ENCODE measurements at places on chromosomes 12 and 14.
A peak's percentile ranks its signal among the peaks of the same experiment; 100 is the strongest.

- DNase-seq = no peak
These were observed 2.5 kb upstream of the SERPINA10 start for GRCh38 chr14:94295360-94296180.

DNA sequence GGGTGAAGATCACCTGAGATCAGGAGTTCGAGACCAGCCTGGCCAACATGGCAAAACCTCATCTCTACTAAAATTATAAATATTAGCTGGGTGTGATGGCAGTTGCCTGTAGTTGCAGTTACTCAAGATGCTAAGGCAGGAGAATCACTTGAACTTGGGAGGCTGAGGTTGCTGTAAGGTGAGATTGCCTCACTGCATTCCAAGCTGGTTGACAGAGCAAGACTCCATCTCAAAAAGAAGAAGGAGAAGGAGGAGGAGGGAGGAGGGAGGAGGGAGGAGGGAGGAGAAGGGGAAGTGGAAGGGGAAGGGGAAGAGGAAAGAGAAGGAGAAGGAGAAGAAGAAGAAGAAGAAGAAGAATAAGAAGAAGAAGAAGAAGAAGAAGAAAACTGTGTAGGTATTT, 17.0 kb downstream of the RNASE10 start:
- DNase-seq = no peak

- DNase-seq = no peak
These were observed 11.9 kb downstream of the SLC25A29 start for GRCh38 chr14:100294213-100294962.

DNA sequence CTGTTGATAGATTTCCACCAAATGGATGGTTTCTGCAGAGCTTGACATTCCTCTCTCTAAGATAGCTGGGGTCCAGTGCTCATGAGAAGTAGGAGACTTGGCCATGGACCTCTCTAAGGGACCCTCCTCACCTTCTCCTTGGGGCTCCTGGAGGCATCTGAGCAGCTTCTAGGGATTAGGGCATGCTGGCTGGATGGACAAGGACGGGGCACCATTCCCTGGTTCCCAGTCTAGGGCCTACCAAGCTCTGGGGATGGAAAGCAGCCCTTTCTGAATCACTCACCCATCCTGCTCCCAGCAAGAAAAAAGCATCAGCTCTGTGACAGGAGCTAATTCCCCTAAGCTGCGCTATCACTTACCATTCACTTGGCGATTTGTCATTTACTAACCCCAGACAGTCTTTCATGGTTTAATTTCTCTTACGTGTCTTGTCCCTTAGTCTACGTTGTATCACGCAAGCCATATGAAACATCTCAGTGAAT, 39.5 kb downstream of the VWF start:
- no peak for DNase-seq

DNA sequence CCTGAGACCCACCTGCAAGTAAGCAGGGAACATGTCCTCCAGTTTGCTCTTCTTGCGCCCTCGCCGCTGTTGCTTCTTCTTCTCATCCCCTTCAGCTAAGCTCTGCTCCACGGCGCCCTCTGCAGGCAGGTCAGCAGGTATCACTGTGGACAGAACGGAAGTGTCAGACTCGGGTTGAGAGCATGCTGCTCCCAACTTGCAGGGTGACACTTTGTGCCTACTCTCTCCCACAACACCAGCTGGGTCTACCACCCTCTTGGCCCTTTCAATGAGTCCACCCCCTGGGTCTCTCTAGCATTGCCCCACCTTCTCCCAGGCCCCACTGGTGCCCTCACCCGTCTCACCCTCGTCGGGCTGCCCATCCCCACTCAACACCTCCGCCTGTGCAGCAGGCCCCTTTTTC, 16.7 kb downstream of the KMT2D start:
- no peak for DNase-seq

DNA sequence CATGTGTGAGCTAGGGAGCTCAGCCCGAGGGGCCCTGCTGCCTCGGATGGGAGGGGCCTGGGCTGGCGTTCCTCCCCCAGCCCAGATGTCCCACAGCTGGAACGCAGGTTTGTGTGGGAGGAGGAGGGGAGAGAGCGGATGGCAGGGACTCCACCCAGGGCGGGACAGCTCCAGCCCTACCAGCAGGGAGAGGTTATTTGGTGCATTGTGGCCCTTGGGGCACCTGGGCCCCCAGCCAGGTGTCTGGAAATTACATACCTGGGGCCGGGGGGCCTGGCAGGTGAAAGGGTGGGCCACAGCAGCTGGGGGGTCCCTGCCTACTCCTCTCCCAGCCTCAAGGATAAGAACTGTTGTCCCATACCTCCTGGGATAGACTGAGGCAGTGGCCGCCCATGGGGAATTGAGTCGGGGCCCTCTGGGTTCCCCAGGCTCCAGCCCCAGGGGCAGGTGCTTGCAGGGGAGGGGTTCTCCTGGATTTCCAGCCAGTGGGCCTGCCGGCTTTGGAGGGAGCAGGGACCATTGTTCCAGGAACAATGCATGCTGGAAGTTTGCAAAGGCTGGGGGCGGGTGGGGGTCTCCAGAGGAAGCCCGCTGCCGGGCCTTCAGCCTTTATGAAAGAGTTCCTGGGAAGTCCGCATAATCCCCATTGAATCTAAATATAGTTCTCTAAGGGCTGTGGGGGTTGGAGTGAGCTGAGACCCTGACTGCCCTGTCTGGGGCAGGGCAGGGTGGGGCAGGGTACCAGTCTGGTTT, 1.2 kb downstream of the KIF26A start:
- DNase-seq = no peak

DNA sequence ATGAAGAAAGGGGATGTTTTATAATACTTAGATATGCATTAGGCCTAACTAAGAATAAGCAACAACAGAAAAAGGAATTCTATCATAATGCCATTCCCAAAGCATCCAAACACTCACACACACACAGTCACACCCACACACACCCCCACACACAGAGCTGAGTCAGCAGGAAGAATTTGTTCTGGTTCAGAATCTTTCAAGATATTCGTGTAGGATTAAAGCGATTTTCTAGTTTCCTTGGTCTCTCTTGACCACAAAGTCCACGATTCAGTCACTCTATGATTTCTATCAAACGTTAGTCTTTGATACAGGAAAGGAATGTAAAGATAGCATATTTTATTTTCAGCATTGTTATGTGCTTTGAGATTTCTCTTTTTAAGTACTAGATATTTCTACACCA, 382.6 kb upstream of the DCN start:
- no peak for DNase-seq

GRCh38 chr14:100723830-100724437, 2.8 kb upstream of the DLK1 start:
- DNase-seq = no peak

- no peak for DNase-seq
These were observed 1.2 kb downstream of the SOCS2 start for GRCh38 chr12:93573552-93574223.

GRCh38 chr14:80213602-80214001, 2.3 kb upstream of the DIO2 start:
- DNase-seq = peak; percentile 60

DNA sequence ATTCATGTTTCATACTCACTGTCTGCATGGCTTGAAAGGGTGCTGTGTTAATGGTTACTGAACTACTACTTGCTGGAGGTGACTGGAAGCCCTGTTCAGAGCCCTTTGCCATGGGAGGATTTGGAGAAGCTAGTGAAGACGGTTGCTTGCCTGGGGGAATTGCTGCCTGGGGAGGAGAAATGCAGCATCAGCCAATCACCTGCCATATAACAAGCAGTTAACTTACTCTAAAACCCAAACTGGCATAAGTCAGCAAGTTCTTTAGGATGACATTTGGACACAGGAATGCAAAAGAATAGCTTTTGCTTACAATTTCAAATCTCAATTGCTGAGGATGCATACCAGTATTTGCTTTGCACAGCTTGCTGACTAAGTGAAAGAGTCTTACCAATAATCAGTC, 23.4 kb upstream of the IPO8 start:
- peak; percentile 52 for DNase-seq

GRCh38 chr12:125492354-125493270, 427.4 kb downstream of the AACS start:
- no peak for DNase-seq

GRCh38 chr12:104956870-104957718, 996 bp downstream of the SLC41A2 start:
- DNase-seq = no peak

DNA sequence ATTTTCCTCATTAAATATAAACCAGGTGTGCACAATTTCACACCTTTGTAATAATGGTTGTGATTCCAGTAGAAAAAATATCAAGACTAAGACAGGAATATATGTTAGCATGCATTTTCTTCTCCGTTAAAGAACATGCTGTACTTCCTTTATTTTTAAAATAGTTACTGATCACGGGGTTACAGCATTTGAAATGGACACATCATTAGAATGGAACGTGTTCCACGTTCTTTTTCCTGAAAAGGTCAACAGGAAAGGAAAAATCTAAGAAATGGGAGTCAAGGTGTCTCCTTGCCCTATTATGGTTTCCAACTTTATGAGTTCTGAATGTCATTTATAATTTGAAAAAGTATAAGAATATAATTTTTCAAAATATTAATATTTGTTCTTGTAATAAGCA, 1325.7 kb downstream of the SLC16A7 start:
- no peak for DNase-seq

DNA sequence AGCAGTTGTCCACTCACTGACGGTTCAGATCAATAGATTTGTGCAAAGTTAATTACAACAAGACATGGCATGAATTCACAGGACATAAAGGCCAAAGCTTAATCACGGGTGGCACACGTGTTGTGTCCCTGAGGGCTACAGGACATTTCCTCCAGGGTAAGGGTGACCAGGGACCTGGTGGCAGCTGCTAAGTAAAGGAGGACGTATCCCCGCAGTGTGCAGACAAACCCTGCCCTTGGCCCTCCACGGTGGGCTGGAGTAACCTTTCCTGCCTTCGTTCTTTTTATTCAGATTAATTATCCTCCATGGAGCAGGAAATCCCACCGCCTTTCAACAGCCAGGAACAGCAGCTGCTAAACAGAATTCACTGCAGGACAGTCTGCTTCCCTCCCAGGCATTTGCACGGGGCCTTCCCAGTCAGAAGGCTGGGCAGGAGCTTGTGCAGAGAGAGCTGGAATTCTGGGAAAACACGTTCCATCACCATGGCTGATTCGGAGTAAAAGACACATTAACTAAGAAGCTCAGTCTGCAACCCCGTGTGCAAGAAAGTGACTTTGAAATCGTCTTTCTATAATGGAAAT, 289.9 kb upstream of the SFSWAP start:
- no peak for DNase-seq

- no peak for DNase-seq
These were observed 82.6 kb upstream of the SLC38A4 start for GRCh38 chr12:46908236-46908935.

- no peak for DNase-seq
These were observed 20.2 kb downstream of the CCDC38 start for GRCh38 chr12:95922231-95922630.

DNA sequence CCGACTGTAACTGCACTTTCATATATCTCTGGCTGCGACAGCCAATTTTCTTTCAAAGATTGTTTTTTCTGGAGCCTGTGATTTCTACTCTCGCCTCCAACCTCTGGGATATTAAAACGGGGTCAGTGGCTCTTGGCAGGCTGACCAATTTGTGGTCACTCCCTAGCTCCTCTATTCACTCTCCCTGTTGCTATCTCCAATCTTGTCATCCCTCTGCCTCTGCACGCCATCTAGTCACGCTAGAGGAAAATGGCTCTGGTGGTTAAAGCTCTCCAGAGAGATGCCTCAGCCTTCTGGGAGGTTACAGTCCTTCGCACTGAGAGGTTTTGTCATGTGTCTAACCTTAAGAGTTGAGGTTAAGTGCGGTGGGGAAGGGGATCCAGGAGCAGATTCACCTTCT, 59.8 kb upstream of the CISTR start:
- no peak for DNase-seq

DNA sequence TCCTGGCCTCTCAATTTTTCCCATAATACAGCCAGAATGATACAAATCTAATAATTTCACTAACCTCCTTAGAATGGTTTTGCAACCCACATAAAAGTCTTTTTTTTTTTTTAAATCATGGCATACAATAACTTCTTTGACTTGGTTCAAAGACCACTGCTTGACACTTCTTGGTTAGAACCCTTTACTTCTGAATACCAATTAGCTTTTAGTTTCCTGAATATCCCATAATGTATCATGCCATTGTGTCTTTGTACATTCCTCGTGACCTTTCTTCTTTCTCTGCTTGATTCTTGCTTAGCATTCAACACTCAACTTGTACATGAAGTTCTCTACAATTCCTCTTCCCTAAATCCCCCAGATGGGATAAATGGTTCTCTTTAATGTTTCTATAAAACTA, 19.3 kb downstream of the KLHL28 start:
- DNase-seq = no peak

DNA sequence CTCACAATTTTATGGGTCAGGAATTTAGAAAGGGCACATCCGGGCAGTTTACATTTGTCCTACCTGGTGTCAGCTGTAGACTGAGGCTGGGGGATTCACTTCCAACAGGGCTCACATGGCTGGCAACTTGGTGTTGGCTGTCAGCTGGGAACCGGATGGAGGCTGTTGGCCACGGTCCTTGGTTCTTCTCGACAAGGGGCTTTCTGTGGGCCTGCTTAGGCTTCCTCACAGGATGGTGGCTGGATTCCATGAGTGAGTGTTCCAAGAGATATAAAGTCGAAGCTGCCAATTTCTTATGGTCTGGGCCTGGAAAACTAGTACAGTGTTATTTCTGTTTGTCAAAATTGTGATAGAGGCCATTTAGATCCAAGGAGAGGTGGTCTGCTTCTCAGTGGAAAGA, 127.9 kb downstream of the PTCSC3 start:
- DNase-seq = no peak

GRCh38 chr12:111156304-111156703, 212.6 kb downstream of the PHETA1 start:
- no peak for DNase-seq

GRCh38 chr12:20514598-20514997, 146.3 kb downstream of the PDE3A start:
- DNase-seq = peak; percentile 19

- no peak for DNase-seq
These were observed 5.3 kb downstream of the ASB2 start for GRCh38 chr14:93970965-93971634.

DNA sequence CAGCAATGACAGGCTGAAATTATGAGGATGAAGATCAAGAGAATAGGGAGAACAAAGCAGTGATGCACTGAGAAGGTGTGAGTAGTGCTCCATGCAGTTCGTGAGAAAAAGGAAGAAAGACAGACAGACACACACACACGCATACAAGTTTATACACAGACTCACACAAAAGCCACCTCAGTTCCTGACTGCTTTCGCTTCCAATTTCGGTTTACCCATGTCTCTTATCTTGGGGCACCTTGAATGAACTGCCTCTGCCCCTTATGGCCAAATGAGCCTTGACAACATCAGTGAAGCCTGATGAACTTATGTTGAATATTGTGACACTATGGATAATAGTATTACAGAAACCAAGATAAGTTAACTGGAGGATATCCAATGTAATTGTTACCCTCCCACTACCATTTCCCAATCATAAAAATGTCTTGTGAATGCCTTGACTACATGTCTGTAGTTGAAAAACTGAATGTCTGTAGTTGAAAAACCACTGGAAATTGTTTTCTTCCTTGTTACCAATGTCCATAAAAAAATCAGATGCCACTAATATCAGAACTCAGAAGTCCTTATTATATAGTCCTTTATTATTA, 380.4 kb upstream of the DDHD1 start:
- DNase-seq = no peak

- DNase-seq = no peak
These were observed 739.1 kb upstream of the ATXN7L3B start for GRCh38 chr12:73798523-73798922.
